GM13976 (cell line): ENCODE measurements at places on chromosomes 3 and 15.

DNA sequence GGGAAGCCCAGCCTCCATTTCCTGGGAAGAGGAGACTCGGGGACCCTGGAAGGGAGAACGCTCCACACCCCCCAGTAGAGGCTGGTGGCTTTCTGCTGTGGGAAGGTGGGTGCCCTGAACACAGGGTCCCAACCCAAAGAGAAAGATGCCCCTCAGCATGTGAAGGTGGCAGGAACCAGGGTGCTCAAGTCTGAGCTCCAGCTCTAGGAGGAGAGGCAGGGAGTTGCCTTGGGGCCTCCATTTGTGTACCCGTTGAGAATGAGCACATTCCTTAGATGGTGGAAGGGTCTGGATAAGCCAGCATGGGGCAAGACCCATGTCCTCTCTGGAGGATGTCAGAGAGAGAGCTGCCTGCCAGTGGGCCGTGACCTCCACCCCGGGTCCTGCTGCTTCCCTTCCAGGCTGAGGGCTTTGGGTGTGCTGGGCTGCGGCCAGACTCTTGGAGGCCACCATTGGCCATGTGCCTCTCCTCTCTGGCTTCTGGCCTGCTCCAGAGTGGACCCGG, 212.4 kb downstream of the TBC1D2B start:
- DNase-seq = no peak

DNA sequence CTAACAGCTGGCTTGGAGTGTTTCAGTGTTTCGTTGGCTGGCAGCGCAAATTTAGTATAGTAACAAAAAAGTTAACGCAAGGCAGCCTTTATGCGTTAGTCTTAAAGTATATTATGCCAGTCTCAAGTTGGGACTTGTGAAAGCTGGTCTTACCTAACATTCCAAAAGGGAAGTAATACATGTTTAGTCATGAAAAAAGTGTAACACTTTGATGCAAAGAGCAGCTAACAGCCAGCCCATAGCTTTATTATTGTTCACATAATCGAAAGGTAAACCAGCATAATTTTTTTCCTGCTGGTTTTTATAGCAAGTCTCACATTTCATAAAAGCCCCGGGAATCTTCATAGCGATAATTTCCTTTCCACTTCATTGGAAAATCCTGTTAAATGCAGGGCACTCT, 2.4 kb upstream of the GPR87 start:
- no peak for DNase-seq

GRCh38 chr3:150763841-150764483, 993 bp upstream of the SIAH2 start:
- peak; percentile 63 for DNase-seq

GRCh38 chr15:80978685-80979329, 10.8 kb downstream of the MESD start:
- no peak for DNase-seq

DNA sequence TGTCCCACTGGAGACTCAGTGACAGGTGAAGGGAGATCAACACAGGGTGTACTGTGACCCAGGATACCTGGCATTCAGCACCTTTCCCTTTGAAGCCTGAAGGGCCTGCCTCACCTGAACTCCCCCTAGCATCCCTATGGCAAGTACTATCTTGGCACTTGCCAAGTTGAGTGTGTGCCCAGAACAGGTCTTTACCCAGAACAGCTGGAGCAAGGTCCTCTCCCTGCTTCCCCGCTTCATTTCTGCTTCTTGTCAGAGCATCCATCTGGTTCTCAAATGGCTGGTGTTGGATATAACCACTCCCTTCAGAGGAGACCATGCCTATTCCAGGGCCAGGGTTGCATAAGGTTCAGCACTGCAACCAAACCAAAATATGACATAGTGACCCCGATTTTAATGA, 73.0 kb downstream of the FAM43A start:
- no peak for DNase-seq

DNA sequence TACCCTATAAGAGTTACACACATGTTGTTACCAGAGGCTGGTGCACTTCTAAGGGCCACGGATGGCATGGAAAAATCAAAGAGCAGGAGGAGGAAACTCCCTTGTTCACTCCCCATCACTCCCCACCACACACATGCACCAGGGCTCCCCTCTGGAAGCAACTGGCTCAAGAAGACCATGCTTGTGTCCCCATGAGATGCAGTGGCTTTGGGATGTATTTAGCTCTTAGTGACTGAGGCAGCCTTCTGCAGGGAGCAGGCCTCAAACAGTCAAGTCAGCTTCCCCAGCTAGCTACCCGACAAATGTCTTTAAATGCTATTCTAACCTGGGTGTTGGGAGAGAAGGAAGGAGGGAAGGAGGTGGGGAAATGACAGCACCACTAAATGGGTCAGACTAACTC, 32.9 kb upstream of the RAD18 start:
- DNase-seq = no peak

- peak; percentile 87 for DNase-seq
Measured at GRCh38 chr15:31265871-31266711, 60.5 kb upstream of the KLF13 start.

DNA sequence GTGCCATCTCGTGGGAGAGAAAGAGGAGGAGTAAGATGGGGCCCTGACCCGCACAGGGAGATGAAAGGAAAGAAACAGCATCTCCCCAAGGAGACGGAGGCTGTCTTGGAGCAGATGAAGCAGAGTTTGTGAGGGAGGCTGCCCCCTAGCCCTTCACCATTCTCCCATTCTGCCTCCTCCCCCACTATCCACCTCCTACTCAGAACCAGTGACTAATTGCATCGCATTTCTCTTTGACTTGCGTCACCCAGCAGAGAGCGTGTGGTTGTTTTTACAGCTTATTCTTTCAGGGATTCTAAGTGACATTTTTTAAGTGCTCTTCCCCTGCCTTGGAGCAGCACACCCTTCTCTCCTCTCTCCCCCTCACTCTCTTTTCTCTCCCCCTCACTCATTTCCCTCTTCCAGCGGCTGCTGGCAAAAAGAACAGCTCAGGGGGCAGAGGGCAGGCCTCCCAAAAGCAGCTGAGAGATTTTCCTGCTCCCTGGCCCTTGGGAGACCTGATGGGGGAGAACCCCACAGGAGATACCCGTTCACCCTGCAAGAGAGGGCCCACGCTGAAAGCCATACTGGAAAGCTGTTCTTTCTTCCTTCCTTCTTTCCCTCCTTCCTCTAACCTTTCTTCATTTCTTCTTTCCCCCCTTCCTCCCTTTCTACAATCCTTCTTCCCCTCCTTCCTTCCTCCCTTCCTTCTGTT, 91.8 kb downstream of the MRPL46 start:
- DNase-seq = no peak

DNA sequence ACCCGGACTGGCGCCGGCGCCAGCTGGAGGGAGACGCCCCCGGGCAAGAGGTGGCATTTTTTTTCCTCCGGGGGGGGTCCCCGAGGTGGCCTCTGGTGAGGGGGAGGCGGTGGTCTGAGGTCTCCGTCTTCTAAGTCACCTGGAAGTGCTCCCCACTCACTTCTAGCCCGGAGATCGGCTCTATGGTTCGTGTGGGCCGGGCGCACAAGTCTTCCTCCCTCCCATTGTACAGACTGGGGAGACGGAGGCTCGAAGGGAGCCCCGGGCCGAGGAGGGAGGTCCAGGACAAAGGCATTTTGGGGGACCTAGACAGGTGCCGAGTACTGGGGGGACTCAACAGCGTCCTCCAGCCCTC, 4.4 kb downstream of the GATA2 start:
- no peak for DNase-seq

DNA sequence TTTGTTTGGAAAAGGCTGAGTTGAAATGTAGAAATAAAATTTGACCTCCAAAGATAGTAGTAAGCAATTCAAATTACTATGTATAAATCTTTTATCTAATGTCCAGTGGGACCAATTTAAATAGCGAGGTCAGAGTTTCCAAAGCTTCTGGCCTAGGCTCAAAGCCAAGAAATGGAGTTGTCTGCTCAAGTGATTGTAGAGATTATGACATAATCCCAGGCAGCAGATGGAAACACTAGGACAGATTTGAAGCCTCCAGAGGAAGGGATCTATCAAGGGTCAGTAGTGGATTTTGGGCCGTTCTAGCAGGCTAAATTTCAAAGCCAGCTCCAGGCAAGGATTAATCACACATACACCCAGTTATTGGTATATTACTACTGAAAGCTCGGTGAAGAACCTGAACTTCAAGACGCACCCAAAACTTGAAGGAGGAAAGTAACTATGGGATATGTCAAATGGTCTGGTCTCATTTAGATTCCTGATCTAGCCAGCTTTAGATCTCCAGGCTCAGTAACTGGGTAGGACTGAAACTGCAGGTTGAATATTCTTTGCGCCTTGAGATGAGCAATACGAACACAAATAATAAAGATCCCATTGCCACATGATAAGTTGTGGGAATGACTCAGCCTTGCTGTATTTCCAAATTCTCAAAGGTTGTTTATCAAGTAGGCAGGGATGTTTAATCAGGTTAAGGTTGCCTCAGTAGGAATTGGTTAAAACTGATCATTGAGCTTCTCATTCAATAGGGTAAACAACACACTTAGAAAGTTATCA, 30.9 kb upstream of the ARRDC4 start:
- no peak for DNase-seq

DNA sequence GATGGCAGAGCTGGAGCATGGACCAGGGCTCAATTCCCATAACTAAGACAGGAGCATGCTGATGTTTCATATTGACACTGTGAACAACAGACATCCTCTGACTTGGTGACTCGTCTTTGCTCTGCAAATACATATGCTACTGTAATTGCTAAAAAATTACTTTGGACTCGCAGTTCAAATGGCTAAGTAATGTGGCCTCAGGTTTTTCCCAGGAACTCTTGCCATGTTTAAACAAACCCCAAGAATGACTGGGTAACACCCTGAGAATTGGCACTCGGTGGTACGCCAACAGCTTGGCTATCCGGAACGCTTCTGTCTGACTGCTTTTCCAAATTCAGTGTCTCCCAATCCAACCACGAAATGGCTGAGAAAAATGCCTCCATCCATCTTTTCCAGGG, 456.7 kb upstream of the THBS1 start:
- DNase-seq = no peak

DNA sequence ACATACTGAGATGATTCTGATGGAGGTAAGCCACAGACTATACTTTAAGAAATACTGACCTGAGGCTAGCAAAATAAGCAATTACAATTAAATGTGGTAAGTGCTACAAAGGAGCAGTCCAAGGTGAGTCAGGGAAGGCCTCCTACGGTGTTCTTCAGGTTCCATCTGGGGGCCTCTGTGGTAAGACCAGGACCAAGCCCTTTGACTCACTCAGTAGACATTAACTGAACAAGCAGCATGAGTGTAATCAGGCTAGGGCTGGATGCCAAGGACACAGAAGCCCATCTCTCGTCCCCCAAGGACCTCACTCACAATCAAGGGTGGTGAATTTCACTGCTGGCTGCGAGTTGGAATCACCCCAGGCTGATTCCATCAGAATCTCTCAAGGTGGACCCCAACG, 37.3 kb downstream of the DZIP1L start:
- no peak for DNase-seq

GRCh38 chr3:159866201-159866746, 122.4 kb upstream of the IL12A start:
- no peak for DNase-seq

DNA sequence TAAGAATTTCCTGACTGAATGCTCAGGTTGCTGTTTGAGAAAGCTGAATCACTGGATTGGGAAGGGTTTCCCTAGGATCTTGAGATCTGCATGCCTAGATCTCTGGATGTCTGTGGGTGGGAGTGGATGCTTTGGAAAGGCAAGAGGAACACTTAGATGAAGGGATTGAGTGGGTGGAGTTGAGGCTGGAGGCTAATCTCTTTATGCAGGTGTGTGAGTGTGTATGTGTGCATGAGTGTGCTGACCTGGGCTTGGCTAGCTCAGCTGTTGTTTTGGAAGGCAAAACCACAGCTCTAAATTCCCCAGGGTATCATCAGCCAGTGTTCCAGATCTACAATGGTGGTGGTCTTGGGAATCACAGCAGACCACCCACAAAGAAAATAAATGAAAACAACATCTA, 60.5 kb downstream of the CLDN1 start:
- DNase-seq = no peak

- DNase-seq = no peak
Measured at GRCh38 chr3:20462723-20463122, 276.7 kb upstream of the SGO1 start.

DNA sequence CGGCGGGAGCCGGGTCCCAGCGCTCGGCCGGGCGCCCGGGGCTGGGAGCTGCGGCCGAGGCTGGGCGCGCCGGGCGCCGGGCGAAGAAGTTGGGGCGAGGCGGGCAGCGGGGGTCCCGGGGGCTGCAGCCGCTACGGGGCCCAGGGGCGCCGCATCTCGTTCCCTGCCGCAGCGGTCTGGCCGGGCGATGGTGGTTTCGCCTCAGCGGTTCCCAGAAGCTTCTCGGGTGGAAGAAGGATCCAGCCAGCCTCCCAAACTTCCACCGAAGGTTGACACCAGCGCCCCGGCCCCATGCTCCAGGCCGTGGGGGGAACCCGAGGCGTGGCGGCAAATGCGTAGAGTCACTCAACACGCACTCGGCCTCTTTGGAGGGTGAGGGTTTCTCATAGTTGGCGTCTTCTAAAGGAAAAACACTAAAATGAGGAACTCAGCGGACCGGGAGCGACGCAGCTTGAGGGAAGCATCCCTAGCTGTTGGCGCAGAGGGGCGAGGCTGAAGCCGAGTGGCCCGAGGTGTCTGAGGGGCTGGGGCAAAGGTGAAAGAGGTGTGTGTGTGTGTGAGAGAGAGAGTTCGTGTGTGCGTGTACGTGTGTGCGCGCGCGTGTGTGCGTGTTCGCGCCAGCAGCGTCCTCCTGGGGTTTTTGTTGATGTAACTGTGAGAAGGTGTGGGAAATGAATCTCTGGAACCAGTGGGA, 940 bp downstream of the BOC start:
- peak; percentile 48 for DNase-seq

GRCh38 chr15:77192451-77192850, 121.5 kb upstream of the TSPAN3 start:
- no peak for DNase-seq

GRCh38 chr15:67188551-67189218, 65.8 kb downstream of the AAGAB start:
- DNase-seq = peak; percentile 13

DNA sequence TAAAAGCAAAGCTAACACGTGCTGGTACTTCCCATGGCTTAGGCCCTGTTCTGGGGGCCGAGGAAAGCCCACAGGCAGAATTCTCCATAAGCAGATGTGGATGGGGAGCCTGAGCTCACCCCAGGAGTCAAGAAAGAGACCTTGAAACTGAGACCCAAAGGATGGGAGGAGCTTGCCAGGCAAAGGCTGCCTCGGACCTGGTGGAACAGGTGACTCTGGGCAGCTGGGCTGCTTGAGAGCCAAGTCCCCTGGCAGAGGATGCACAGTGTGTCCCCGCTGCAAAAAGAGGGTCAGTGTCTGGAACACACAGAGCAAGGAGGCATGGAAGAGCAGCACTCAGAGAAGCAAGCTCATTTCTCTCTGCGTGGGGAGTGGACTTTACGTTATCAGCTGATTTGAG, 528.7 kb downstream of the GABRG3 start:
- no peak for DNase-seq
